Uterus (tissue), 4 donors: ENCODE measurements at places on chromosomes 3 and 15. TPM values are rescaled to one million over a fixed set of nuclear protein-coding genes. Genes with fewer than 3 reads are reported as not detected.

Gene AGBL1
- total RNA-seq, result not detected

DNA sequence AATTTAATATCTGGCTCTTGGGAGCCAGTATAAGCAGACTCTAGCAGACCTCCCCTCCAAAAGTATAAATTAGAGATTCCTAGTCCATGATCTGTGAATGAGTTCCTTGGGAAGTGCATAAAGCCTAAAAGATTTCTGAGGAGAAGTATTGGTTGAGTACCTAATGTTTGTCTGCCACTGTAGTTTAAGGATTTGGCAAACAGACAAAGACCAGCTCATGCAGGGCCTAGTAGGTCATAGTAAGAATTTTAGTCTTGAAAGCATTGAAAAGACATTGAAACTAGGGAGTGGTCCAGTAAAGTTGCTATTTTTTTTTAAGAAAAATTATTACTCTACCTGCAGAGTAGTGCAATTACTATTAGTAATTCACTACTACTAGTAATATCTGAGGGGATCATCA, 67.5 kb downstream of the SPRED1 start:
- no peaks in the 10 kb centered on the region for H3K27me3 ChIP-seq
- no peak overlapping the region for H3K27ac ChIP-seq
- H3K4me3 ChIP-seq, result no peak overlapping the region
- H3K36me3 ChIP-seq, result no peaks in the 10 kb centered on the region
- DNase-seq, result no peak

Gene OXTR
- total RNA-seq, result 4.4 TPM

Gene LRRIQ4
- not detected for total RNA-seq

DNA sequence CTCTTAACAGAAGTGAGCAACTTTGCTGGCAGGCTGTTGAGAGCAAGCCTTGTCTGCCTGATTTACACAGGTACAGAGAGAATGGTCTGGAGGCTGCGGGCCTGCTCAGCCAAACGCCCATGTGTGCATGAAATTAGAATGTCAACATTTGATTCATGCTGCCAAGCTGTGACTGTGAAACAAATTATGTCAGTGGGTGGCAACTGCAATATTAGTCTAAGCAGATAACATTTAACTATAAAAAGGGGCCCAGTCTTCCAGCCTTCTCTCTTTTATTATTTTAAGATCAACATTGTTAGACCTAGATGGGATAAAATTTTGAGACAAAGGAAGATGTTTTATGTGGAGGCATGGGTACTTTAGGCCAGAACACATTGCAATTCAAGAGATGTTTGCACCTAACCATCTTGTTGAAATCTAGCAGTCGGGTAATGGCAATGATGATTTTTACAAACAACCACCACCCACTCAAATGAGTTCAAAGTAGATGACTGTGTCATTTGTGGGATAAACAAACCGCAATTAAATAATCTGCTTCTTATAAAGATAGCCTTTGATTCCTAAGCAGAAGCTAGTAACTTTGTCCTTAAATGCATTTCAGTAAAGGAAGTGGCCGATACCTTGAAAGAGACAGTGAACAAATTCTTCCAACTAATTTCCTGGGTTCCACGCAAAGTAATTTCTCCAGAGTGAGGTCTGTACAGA, 70.2 kb downstream of the FOXB1 start:
- H3K36me3 ChIP-seq, result no peaks in the 10 kb centered on the region
- no peaks in the 10 kb centered on the region for H3K27me3 ChIP-seq
- H3K4me1 ChIP-seq, result no peaks in the 10 kb centered on the region
- no peak for DNase-seq
- no peak overlapping the region for H3K27ac ChIP-seq

DNA sequence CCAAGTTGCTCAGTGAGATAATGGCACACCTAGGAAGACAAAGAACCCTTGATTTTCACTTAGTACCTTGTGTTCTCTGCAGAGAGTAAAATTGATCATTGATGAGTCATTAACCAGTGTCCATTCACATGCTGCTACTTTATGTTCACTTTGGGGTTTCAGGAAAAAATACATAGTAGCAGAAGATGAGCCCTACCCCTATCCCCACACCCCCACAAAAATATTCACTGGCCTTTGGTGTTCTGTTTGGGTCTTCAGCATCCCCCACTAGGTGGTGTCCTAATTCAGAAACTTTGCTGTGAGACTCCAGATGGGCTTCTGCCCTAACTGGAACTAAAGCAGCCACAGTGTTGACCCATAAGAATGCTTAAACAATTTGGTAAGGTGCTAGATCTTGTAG, 178.8 kb downstream of the KLHL25 start:
- DNase-seq, result no peak
- no peaks in the 10 kb centered on the region for H3K27me3 ChIP-seq
- H3K4me1 ChIP-seq, result peaks cover 6% of the 10 kb centered on the region
- no peak overlapping the region for H3K4me3 ChIP-seq

GRCh38 chr3:150925751-150926201, 20.5 kb upstream of the MINDY4B start:
- no peak for DNase-seq
- no peaks in the 10 kb centered on the region for H3K4me1 ChIP-seq
- no peak overlapping the region for H3K27ac ChIP-seq
- no peaks in the 10 kb centered on the region for H3K27me3 ChIP-seq
- no peaks in the 10 kb centered on the region for H3K36me3 ChIP-seq
- H3K4me3 ChIP-seq, result no peak overlapping the region

GRCh38 chr3:73070675-73071575, 9.5 kb downstream of the EBLN2 start:
- H3K36me3 ChIP-seq, result no peaks in the 10 kb centered on the region
- H3K27me3 ChIP-seq, result no peaks in the 10 kb centered on the region
- no peak for DNase-seq
- H3K4me1 ChIP-seq, result no peaks in the 10 kb centered on the region
- H3K4me3 ChIP-seq, result no peak overlapping the region

- no peak overlapping the region for H3K4me3 ChIP-seq
- H3K27me3 ChIP-seq, result no peaks in the 10 kb centered on the region
- DNase-seq, result peak; percentile 67
These were observed 68.1 kb downstream of the SLC6A1 start for GRCh38 chr3:11060500-11061251.

DNA sequence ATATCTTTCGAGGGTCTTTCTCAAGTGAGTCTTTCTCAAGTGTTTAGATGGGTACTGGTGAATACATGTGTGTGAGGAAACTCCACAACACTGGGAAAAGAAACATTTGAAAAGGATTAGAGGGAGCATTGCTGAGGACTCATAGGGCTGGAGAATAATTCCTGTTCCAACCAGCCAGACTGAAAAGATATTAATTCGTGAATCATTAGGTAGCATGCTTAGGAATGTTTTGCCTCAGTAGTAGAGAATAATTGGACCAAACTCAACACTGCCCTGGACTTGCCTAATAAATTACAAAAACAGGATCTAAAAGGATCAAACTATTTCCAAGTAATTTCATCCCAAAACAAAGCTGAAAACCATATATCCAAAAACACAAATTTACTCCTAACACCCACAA, 17.3 kb downstream of the PP2D1 start:
- H3K4me1 ChIP-seq, result no peaks in the 10 kb centered on the region
- no peak overlapping the region for H3K27ac ChIP-seq
- DNase-seq, result no peak
- H3K4me3 ChIP-seq, result no peak overlapping the region

Gene PPP1R14D
- total RNA-seq, result not detected

Gene FETUB
- not detected for total RNA-seq

Gene MESP2
- 0.21 TPM for total RNA-seq

DNA sequence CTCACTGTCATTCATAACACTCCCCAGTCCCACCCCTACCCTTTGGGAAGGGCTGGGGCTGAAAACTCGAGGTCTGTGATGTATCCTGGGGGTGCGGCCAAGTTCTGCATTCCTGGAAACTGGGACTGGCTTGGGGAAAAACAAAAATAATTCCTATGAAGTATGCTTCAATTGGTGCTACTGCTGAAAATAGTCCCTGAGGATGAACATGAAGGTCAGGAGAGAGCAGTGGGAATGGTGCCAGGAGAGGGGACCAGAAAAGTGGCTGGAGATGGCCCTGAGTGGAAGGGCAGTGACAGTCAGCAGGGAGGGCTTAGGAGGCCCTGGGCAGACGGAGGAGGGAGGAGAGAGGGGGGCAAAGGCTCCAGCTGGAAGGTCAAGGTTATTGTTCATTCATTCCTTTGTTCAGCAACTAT, 4.8 kb upstream of the ISLR start:
- peak overlapping the region; percentile 32 for H3K27ac ChIP-seq
- H3K4me1 ChIP-seq, result peaks cover 7% of the 10 kb centered on the region
- peak; percentile 66 for DNase-seq
- no peaks in the 10 kb centered on the region for H3K36me3 ChIP-seq

- no peaks in the 10 kb centered on the region for H3K27me3 ChIP-seq
- peak; percentile 96 for DNase-seq
- H3K27ac ChIP-seq, result peak overlapping the region; percentile 96
- no peak overlapping the region for H3K4me3 ChIP-seq
These were observed 11.5 kb downstream of the KBTBD13 start for GRCh38 chr15:65087873-65088642.

Gene CCK
- total RNA-seq, result not detected

Gene CCPG1
- 50.1 TPM for total RNA-seq

DNA sequence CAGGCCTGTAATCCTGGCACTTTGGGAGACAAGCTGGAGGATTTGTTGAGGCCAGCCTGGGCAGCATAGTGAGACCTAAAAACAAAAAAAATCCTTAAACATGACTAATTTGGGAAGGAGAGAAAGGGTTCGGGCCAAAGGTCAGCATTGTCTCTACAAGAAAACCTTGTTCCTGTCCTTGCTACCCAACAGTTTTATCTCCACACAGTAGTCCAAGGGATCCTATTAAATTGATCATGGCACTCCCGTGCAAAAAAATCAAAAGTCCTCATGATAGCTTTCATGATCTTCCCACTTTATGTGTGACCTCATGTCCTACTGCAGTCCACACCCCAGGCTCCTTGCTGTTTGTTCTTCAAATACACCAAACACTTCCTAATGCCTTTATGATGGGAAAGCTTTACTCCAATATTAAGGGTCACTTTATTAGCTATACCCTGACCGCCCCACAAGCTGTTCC, 4.2 kb downstream of the RPL15 start:
- DNase-seq, result no peak
- H3K27me3 ChIP-seq, result no peaks in the 10 kb centered on the region
- H3K27ac ChIP-seq, result no peak overlapping the region
- H3K4me3 ChIP-seq, result no peak overlapping the region
- peaks cover 4% of the 10 kb centered on the region for H3K4me1 ChIP-seq

DNA sequence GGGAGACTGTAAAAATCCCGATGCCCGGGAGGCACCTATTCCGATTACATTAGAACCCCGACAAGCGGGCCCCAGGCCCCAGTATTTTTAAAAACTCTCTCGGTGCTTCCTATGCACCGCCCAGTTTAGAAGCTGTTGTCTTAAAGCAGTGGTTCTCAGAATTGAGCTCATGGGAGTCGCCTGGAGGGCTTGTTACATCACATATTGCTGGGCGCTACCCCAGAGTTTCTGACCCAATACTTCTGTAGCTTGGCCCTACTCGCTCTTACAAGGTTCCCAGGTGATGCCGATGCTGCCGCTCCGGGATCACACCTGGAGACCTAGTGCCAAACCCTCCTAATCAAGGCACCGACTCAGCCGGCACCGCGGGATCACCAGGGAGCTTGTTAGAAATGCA, 35.2 kb downstream of the CPN2 start:
- no peaks in the 10 kb centered on the region for H3K36me3 ChIP-seq
- DNase-seq, result no peak
- no peak overlapping the region for H3K4me3 ChIP-seq
- H3K27me3 ChIP-seq, result no peaks in the 10 kb centered on the region

- H3K27ac ChIP-seq, result no peak overlapping the region
- no peaks in the 10 kb centered on the region for H3K4me1 ChIP-seq
- no peaks in the 10 kb centered on the region for H3K36me3 ChIP-seq
- no peaks in the 10 kb centered on the region for H3K27me3 ChIP-seq
- no peak overlapping the region for H3K4me3 ChIP-seq
These were observed 237.8 kb upstream of the GADL1 start for GRCh38 chr3:31132132-31132769.

- peak within 1 kb of the TSS; percentile 88 for H3K27ac ChIP-seq
- H3K36me3 ChIP-seq, result no peaks in the 10 kb centered on the region
- H3K27me3 ChIP-seq, result no peaks in the 10 kb centered on the region
- H3K4me1 ChIP-seq, result peaks cover 6% of the 10 kb centered on the region
- DNase-seq, result peak; percentile 80
- peak within 1 kb of the TSS; percentile 96 for H3K4me3 ChIP-seq
These were observed at the start of gene TJP1 for GRCh38 chr15:29822100-29822683. TJP1 (minus strand) TSS chr15:29822468; CDS start chr15:29822028, 440 bp downstream.

DNA sequence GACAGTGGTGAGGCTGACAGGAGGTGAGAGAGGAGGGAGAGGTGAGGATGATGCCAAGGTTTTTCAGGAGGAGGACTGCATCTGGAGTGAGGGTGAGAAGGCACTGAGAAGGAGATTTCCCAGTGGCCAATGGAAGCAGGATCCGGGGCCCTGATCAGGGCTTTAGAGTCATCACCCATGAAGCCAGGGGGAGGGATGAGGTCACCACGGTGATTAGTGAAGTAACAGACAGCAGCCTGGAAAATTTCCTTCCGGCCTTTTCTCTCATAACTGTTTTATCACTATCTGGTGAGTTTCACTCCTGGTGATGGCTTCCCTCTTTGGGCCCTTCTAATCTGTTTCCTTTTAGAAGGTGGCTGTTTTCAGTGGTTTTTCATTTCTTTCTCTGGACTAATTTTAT, 80.5 kb upstream of the WNT5A start:
- no peaks in the 10 kb centered on the region for H3K27me3 ChIP-seq
- H3K4me3 ChIP-seq, result no peak overlapping the region
- H3K36me3 ChIP-seq, result no peaks in the 10 kb centered on the region
- peaks cover 6% of the 10 kb centered on the region for H3K4me1 ChIP-seq

- no peak for DNase-seq
- no peaks in the 10 kb centered on the region for H3K27me3 ChIP-seq
- H3K4me1 ChIP-seq, result no peaks in the 10 kb centered on the region
- no peak overlapping the region for H3K4me3 ChIP-seq
These were observed 89.9 kb upstream of the RORA start for GRCh38 chr15:61318802-61319525.

GRCh38 chr3:47594792-47595191, 16.1 kb upstream of the CSPG5 start:
- H3K27ac ChIP-seq, result no peak overlapping the region
- no peak overlapping the region for H3K4me3 ChIP-seq
- no peaks in the 10 kb centered on the region for H3K27me3 ChIP-seq
- no peak for DNase-seq
- no peaks in the 10 kb centered on the region for H3K36me3 ChIP-seq

Gene ADPRH
- 10.8 TPM for total RNA-seq

Gene TGFBR2
- total RNA-seq, result 228 TPM

DNA sequence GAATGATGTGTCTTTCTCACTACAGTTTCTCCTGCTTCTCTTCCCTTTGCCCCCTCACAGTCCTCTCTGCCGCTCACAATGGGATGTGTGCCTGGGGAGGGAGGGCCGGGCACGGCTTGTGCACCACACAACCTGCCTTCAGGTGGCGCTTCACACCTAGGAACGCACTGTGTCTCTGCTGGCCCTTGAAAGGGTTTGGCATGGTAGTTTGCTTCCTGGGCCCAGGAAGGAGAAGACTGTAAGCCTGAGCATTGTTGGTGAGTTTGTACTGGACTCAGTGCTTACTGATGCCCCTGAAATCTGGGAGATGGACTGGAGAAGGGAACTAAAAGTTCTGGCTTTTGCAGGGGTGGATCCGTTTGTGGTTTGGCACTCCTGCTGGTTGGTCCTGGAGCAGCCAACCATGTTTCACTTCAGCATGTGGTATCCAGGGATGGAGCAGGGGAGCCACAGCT, 9.2 kb downstream of the ALPK3 start:
- no peak overlapping the region for H3K4me3 ChIP-seq
- no peak overlapping the region for H3K27ac ChIP-seq
- no peak for DNase-seq
- no peaks in the 10 kb centered on the region for H3K27me3 ChIP-seq
- no peaks in the 10 kb centered on the region for H3K36me3 ChIP-seq

Gene SPTSSB
- total RNA-seq, result 1.0 TPM
